ENCODE measurements at places on chromosomes 11 and 22.

- DNase-seq, result no peak
Observed at GRCh38 chr11:82701847-82702520, 31.7 kb downstream of the FAM181B start.

DNA sequence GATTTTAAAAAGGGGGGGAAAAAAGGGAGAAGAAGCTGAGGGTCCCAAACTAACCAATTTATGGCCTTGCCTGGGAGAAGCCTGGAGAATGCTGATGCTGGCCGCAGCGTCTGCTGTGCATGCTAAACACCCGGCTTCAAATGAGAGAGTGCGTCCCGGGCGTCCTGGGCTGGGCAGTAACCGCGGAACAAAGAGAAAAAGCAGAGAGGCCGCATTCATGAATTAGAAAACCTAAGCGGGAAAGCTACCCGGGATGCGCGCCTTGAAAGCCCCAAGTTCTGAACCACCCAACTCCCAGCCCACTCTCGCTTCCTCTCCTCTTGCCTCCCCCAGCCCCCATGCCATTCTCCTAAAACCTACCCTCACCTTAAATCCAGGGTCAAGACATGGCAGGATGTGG is 6.5 kb downstream of the MN1 start:
- no peak for DNase-seq

- DNase-seq, result no peak
Observed at GRCh38 chr11:73866095-73866579, 10.5 kb downstream of the COA4 start.

- DNase-seq, result no peak
Observed at GRCh38 chr11:15229069-15229468, 114.3 kb downstream of the INSC start.

DNA sequence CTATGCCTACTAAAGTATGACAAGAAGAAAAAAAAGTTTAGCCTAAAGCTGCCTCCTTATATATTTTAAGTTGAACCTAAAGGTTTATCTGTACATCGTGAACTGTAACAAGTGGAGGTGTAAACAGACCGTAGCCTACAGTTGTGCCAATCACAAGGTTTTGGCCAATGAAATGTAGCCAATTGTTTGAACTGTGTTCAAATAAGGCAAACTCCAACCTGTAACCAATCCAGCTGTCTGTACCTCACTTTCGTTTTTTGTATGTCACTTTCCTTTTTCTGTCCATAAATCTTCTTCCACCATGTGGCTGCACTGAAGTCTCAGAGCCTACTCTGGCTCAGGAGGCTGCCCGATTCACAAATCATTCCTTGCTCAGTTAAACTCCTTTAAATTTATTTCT is 6.8 kb upstream of the EI24 start:
- no peak for DNase-seq
